ENCODE measurements at places on chromosomes 3 and 15.
A peak's percentile ranks its signal among the peaks of the same experiment; 100 is the strongest.

- peak; percentile 69 for DNase-seq
These were observed 1.0 kb downstream of the UBE2E1 start for GRCh38 chr3:23806534-23807423.

- DNase-seq = no peak
These were observed 622 bp upstream of the PLSCR1 start for GRCh38 chr3:146544929-146545528.

DNA sequence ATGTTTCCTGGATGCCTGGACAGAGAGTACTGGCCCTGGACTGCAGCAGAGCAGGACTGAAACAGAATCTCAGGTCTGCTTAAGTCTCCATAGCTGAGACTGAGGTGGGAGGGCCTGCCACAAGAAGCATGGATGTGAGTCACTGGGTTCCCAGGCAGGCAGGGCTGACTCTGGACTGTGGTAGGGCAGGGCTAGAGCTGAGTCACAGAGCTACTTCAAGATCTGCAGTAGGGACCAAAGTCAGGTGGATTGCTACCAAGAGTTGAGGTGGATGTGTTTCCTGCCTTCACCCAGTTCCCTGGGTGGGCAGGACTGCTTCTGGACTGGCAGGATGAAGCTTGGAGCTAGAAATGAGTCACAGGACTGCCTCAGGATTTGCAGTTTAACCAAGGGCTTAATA is 282.9 kb downstream of the AGBL1 start:
- DNase-seq = no peak

- DNase-seq = no peak
These were observed 5.1 kb upstream of the TASOR start for GRCh38 chr3:56688191-56688590.

GRCh38 chr3:155554777-155555451 is 190.0 kb downstream of the PLCH1 start:
- DNase-seq = no peak
